Nucleus accumbens (tissue), 56 donors: ENCODE measurements at places on chromosomes 2 and 18.

GRCh38 chr2:216056739-216057138 is 24.9 kb downstream of the PECR start:
- DNase-seq: no peak

GRCh38 chr2:239752951-239753350 is 272.2 kb downstream of the NDUFA10 start:
- no peak for DNase-seq

DNA sequence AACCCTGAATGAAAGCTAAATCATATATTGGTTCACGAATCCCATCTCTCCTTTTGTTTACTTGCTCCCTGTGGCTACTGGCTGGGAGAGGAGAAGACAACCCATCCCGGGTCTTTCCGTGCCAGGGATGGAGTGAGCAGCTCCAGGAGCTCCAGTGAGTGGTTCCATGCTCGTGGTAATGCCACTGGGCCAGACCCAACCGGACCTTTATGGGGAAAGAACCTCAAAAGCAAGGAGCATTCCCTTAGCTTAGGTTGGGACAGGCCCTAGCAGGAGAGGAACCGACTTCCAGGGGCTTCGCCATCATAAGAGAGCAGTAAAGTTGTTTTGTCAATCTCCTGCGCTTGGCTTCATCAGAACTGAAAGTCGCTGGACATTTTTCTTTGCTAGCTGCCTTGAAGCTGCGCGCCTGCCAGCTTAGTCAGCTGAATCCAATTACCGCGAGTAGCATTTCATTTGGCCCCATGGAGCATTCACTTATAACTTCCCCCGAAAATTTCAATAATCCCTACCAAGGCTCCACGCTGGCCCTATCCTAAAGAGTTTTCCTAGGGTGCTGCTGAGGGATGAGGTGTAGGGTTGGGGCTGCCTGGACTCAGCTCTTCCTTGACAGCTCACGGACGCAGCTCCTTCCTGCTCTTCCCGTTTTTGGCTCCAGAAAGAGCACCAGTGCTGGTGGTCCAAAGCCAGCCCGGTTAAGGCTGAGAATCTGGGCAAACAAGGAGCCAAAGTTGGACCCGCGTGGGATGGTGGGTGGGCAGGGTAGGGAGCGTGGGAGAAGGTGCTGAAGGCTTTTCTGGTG is 4.9 kb downstream of the HOXD3 start:
- no peak for DNase-seq

GRCh38 chr2:149399934-149400615 is 69.7 kb downstream of the LYPD6 start:
- DNase-seq: no peak

- no peak for DNase-seq
These were observed 45.0 kb upstream of the CYTIP start for GRCh38 chr2:157488877-157489276.

DNA sequence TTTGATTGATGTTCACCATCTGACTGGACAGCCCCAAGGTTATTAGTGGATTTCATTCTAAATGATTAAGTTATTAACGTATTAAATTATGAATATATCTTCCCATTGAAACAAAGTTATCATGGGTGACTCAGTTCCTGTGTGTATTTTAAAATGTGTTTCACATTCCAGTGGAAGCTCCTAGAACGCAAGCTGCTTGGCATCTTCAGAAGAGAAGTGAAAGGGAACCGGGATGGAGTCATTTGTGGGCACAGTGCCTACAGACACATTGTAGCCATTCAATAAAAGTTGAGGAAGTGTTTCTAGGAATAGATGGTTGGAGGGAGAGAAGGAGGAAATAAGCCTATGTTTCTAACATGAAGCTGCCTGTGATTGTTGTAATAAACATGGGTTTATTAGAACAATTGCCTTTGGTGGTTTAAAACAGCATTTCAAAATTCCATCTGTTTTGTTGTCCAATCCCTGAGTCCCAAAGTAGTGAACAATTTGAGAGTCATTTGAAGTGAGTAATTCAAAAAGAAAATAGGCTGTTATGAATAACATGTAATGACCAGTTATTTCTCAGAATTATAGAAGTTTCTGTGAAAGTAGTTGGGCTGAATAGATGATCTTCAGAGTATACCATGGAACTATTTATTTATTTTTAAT is 143.5 kb downstream of the PKP4 start:
- no peak for DNase-seq

DNA sequence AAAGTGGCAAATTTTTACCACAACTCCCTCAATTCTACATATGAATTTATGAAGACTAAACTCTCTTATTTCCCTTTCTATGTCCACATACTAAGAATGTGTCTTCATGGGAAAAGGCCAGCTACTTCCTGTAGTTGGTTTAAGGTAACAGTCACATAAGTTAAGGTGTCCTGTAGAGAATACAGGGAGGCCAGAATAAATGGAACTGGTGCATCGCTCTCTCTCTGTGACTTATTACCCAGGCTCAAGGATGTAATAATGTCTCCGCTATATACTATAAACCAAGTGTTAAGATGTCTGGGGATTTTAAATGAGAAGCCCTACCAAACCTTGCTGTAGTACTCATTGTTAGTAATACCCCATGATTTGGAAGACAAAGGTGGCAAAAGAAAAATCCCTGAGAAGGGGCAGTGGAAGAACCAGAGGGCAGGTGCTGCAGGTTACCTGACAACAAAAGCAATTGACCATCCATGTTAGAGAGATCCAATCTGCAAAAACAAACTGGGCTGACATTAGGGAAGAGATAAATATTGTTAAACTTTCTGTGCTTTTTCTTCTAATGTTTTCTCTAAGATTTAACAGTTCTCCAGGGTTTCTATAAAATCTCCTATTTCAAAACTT is 372.8 kb downstream of the TMX3 start:
- no peak for DNase-seq
